Body of pancreas (tissue), 4 donors: ENCODE measurements at places on chromosomes 16 and 17.
A peak's percentile ranks its signal among the peaks of the same experiment; 100 is the strongest.

- no peak for DNase-seq
Observed at GRCh38 chr16:68512183-68512582, 26.9 kb upstream of the ZFP90 start.

DNA sequence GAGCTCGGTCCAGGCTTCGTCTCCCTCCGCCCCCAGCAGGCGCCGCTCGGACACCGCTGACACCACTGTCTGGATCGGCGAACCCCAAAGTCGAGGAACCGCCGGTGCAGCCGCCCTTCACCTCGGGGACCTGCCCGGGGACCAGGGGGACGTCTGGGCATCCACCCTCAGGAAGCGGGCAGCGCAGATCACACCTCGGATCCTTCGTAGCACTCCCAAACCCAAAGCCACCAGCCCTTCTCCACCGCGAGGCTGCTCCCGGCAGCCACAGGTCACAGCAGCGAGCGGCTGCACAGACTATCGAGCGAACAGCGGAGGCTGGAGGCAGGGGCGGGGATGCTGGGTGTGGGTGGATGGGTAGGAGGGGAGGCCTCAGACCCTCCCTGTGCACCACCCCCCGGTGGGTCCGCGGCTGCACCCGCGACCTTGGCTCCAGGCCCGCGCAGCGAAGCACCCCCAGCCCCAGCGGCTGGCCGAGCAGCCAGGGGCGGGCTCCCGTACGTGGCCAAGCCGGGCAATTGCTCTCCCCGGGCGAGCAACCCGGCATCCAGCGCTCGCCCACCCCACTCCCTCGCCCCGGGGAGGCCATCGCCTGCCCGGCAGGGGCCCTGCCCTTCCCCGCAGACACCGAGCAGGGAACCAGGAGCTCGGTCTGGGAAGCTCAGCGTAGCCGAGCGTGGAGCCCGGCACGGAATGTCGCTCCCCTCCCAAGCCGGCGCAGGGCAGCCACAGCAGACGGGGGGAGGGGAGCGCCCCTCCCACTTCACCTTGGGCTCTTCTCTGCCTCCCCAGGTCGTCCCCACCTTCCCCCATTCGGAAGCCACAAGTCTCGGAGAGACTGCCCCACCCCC lies 1.0 kb downstream of the SDK2 start:
- no peak for DNase-seq

- DNase-seq, result no peak
Observed at GRCh38 chr16:84501077-84501735, 3.3 kb downstream of the MEAK7 start.

DNA sequence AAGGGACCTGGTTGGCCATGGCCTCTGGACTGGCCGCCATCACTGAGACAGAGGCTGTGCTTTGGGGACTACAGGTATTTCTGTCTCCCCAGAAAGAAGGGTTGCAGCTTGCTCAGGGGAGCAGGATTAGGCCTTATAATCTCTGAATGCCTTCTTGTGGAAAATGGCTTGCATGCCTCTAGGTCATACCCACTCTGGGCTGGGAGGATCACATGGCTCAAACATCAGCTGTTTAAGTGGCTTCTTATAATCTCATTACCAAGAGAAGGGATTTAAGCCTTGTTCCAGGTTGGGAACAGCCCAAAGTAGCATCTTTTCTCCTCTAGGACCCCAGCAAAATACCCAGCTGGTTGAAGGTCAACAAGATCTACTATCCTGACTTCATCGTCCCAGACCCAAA lies 19.1 kb downstream of the LIG3 start:
- DNase-seq, result no peak

GRCh38 chr17:57993471-57994365 lies 5.7 kb upstream of the VEZF1 start:
- no peak for DNase-seq

DNA sequence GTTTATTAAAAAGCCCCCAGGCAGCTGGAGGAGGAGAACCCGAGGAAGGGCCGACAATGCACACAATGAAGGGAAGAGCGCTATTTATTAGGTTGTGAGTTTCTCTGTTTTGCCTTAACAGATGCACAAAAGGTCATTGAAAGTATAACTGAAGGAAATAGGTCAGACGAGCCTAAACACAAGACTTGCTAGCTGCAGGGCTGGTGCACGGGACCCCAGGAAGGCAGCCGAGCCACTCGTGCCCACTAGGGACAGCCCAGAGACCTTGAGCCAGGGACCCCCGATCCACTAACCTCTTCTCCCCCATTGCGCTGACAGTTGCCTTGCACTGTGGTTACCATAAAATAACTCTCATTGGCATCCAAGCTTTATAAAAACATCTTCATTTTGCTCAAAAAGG lies 11.3 kb downstream of the LITAFD start:
- peak; percentile 1 for DNase-seq

DNA sequence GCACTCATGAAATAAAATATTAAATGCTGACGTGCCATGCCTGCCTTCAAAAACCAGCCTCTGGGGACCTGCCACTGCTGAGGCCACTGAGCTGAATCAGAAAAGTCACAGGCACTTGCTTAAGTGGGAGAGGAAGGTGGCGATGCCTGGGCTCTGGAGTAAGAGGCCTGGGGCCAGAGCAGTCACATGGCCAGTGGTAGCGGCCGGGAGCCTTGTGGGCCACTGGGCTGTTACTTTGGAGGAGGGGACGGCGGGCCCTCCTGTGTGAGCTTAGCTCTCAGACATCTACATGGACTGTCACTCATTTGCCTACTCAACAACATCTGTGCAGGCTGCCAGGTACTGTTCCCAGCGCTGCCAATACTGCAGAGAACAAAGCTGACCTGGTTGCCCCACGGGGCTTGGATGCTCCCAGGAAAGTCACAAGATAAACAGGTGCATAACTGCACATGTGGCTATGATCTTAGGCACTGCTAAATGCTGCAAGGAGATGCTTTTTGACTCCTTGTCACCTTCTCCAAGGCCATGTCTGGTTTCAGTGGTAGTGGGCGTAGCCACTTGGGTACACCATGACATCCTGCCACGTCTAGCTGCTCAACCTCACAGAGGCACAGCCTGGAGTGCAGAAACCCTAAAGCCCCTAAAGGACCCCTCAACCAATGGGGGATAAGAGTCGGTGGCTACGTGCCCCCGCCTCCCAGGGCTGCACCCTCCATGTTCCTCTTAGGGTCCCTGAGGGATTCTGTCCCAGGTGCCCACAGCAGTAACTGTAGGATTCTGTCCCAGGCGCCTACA lies 11.6 kb downstream of the COTL1 start:
- no peak for DNase-seq

GRCh38 chr17:8818654-8819330 lies 19.6 kb upstream of the MFSD6L start:
- no peak for DNase-seq

GRCh38 chr17:1003972-1004768 lies 7.2 kb downstream of the TIMM22 start:
- no peak for DNase-seq

DNA sequence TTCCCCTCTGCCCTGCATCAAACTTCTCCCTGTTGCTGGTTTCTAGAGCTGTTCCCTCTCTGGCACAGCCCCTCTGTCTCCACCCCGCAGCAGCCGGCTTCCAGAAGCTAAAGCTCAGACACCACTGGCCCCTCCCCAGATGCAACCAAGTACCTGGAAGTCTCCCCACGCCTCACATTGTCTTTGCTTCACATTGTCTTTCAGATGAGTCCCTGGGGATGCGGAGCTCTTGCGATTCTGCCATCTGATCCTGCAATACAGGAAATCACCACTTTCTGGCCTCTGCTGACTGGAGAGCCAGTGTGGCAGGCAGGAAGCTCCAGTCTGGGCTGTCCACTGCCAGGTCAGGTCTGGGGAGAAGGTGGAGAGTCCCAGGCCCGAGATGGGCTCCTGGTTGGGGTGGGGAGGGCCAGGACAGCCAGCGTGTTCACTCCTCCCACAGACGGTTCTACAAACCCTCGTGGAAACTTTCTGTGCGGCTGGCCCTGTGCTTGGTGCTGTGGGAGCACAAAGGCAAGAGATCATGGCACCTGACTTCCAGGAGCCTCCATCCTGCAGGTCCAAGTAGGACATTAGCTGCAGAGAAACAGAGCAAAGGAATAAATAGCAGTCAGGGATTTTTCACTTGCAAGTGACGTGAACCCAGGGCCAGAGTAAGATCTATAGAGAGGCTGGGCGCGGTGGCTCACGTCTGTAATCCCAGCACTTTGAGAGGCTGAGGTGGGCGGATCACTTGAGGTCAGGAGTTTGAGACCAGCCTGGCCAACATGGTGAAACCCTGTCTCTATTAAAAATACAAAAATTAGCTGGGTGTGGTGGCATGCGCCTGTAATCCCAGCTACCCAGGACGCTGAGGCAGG lies 47.9 kb upstream of the MAP3K14 start:
- no peak for DNase-seq

GRCh38 chr17:43479948-43480347 lies 3.8 kb upstream of the DHX8 start:
- DNase-seq, result no peak

- DNase-seq, result peak; percentile 76
Observed at GRCh38 chr17:63445571-63445953, 544 bp downstream of the CYB561 start.

DNA sequence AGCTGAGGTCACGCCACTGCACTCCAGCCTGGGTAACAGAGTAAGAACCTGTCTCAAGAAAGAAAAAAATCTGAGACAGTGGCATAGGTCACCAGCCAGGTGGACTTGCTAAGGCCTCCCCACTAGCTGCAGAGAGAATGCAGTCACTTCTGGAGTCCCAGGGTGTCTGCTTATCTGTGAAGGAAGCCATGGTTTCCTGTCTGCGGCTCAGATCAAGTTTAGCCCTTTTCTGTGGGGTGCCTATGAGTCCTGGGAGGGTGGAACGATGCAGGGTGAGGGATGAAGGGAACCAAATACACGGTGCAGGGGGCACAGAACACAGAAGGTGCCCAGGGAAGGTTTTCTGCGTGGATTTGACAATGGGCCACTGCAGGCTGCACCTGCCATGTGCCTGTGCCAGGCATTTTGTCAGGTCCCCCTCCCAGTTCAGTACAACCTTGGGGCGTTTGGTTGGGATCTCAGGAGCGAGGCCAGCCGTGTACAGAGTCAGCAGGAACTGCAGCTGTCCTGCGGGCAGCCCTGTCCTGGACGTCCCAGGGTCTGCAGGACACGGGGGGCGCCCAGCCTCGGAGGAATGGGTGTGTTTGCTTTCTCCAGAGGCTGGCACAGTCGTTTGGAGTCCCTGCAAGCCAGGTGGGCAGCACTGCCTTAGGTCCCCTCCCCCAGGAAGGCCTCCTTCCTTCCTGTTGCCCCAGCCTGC lies 41.8 kb downstream of the RAB11FIP4 start:
- DNase-seq, result no peak

- DNase-seq, result no peak
Observed at GRCh38 chr17:3710951-3711383, 12.7 kb upstream of the HASPIN start.

DNA sequence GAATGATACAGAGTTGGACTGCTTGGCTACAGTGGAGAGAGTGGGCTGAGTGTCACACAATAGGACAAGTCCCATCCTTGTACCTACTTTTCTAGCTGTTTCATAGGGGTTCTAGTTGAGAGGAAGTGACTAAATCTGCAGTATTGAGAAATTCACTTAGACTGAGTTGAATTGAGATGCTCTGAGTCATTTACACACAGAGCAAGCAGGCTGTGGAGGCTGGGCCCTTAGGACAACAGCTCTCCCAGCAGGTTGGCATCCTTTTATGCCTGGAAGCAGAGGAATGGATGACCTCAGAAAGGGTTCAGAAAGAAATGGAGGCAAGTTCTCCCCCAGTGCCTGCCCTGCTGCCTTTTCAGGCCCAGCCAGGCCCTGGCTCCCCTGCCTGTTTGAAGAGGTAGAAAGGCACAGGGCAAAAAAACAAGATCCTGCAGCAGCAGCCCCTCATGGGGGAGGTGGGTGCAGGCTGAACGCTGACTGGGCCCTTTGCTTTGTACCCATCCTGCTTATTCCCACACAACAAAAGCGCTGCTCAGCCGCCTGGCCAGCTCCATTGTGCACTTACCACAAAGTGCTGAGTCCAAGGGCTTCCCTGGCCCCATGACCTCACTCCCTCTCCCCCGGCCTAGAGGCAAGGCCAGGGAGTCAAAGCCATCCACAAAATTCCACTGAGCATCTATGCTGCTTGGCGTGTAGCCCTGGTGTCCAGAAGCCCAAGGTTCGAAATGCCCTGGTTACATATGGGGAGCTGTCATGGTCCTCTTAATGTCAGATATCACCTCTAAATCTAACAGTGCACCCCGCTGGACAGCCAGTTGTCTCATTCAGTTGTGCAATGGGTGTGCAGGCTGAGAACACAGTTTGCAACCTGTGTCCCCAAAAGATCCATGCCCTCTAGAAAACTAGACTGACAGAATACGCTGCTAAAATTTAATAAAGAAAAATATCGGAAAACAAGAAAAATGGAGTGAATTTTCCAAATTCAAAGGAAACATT lies 5.4 kb upstream of the CRYBA1 start:
- DNase-seq, result peak; percentile 50

- no peak for DNase-seq
Observed at GRCh38 chr17:44444735-44445105, 55.3 kb upstream of the ITGA2B start.

DNA sequence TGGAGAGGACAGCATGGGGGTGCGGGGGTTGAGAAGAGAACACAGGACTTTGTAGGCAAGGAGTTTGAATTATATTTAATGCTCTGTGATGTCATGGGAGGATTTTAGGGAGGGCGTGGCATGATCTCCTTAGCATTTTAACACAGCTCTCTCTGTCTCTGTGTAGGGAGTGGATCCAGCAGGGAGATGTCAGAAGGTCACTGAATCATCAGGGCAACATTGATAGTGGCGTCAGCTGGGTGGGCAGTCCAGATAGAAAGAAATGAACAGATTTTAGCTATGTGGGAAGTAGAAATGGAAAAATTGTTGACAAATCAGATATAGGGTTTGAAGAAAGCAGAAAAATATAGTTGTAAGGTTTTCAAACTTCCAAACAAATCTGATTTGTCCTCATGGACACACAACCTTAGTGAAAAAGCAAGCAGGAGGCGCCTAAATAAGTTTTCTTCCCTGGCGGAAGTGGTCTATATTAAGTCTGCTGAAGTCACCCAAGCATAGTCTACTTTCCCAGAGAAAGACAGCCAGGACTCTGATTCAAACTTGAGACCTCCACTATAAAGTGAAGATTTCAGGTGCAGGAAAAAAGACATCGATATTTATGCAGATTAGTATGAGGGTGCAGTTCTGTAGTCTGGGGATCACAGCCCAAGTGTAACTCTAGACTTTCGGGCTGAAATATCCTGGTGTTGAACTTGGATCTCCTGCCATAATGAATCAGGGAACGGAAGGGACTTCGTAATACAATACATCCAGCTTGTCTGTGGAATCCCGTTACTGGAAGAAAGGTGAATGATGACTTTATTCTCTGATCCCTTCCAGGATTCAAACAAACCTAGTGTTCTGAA lies 10.1 kb upstream of the PCTP start:
- no peak for DNase-seq

GRCh38 chr16:386641-387156 lies 4.9 kb upstream of the PGAP6 start:
- no peak for DNase-seq
